ENCODE measurements at places on chromosomes 11 and 22. TPM values are rescaled to one million over a fixed set of nuclear protein-coding genes. Genes with fewer than 3 reads are reported as not detected.
A peak's percentile ranks its signal among the peaks of the same experiment; 100 is the strongest.

RIC3 gene
- 12.7 TPM for total RNA-seq

OR51Q1 gene
- total RNA-seq, result not detected

SPON1 gene
- total RNA-seq, result 40.1 TPM

CD3G gene
- 4.0 TPM for total RNA-seq

DNA sequence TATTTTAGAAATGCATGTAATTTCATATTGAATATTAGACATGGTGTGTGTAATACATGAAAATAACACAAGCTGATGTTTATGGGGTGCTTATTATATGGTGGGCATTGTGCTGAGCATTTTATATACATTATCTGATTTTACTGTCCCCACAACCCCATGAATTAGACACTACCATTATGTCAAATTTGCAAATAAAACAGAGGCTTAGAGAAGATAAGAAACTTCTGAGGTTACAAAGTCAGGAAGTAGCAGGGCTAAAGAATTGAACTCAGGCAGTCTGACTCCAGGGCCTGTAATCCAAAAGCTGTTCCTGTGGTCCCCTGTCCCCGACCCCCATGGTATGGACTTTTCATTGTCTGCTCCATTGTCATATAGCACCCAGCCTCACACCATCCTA lies 49.4 kb upstream of the NAV2 start:
- H3K27ac ChIP-seq, result no peak overlapping the region
- H3K4me3 ChIP-seq, result no peak overlapping the region
- no peak for DNase-seq
- no peaks in the 10 kb centered on the region for H3K36me3 ChIP-seq
- H3K4me1 ChIP-seq, result peaks cover 12% of the 10 kb centered on the region

DNA sequence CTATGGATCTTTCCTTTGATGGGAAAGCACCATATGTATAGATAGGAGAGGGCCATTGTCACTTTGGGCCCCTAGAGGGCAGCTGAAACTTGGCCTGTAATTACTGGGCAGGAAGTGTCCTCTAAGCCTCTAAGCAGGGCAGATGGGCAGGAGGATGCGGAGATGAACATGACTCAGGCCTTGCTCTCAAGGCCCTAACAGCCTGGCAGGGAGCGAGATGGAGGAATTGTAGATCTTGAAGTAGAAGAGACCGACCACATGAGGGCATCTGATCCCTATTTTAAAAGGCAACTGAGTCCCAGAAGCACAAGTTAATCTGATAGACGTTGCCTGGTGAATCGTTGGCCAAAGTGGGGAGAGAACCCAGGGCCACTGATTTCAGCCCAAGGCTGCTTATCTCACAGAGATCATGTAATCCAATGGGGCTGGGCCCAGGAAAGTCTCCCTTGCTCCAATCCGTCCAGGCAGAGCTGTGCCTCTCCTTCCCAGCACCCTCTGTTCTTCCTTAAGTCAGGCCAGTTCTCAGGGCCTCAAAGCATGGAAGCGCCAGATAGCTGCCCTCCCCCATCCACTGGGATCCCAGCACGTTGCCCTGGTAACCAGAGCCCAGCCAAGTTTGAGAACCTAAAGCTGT lies 2.5 kb upstream of the SEPTIN3 start:
- no peak for DNase-seq
- no peaks in the 10 kb centered on the region for H3K36me3 ChIP-seq
- H3K4me3 ChIP-seq, result no peak overlapping the region
- H3K27ac ChIP-seq, result no peak overlapping the region
- peaks cover 14% of the 10 kb centered on the region for H3K4me1 ChIP-seq
- H3K27me3 ChIP-seq, result no peaks in the 10 kb centered on the region

DNA sequence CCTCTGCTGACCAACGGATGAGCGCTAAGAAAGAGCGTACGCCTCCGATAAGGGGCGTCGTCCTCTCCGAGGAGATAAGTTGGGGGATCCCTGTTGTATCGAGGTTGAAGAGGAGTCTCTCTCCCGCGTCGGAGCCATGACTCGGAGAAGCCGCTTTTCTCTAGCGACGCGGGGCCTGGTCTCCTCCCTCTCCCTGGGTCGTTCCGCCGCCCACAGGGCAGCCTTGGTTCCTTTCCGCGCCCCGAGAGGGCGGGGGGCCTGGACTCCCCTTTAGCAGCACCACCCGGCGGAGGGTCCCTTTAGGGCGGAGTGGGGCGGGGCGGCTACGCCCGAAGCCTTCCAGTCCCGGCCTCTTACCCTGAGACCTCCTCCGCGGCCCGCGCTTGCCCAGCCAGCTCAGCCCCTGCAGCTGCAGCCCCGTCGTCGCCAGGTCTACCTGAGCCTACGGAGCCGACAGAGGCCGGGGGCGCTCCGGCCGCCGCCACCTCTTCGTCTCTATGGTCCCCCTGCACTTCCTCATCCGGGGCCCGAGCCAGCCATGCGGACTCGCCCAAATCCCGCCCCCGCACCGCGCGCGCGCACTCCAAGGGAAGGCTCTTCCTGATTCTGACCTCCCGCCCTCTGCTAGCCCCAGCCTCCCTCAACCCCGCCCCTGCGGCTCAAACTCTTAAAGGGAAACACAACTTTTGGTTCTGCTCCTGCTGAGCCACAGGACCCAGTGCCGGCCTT lies at the start of gene PRR14L:
TSS of gene PRR14L (minus strand) at position 497 of the 729 bp plus-strand sequence. CDS start 11,272 bp downstream, outside the sequence.
- peak within 1 kb of the TSS; percentile 99 for H3K4me3 ChIP-seq
- H3K36me3 ChIP-seq, result no peaks in the 10 kb centered on the region
- H3K4me1 ChIP-seq, result peaks cover 39% of the 10 kb centered on the region
- H3K27ac ChIP-seq, result peak within 1 kb of the TSS; percentile 94

GRCh38 chr22:40721266-40721665 lies 42.0 kb downstream of the MCHR1 start:
- H3K4me3 ChIP-seq, result no peak overlapping the region
- no peak for DNase-seq
- no peak overlapping the region for H3K27ac ChIP-seq
- no peaks in the 10 kb centered on the region for H3K27me3 ChIP-seq
- H3K36me3 ChIP-seq, result no peaks in the 10 kb centered on the region

GRCh38 chr11:65223011-65223410 lies 38.8 kb upstream of the POLA2 start:
- no peak overlapping the region for H3K4me3 ChIP-seq
- no peaks in the 10 kb centered on the region for H3K36me3 ChIP-seq
- H3K27ac ChIP-seq, result no peak overlapping the region
- H3K4me1 ChIP-seq, result peaks cover 24% of the 10 kb centered on the region

GRCh38 chr22:37183432-37184379 lies 4.3 kb downstream of the C1QTNF6 start:
- H3K36me3 ChIP-seq, result peaks cover 7% of the 10 kb centered on the region
- no peak overlapping the region for H3K4me3 ChIP-seq
- peaks cover 58% of the 10 kb centered on the region for H3K4me1 ChIP-seq
- peak overlapping the region; percentile 6 for H3K27ac ChIP-seq
- H3K27me3 ChIP-seq, result no peaks in the 10 kb centered on the region

DNA sequence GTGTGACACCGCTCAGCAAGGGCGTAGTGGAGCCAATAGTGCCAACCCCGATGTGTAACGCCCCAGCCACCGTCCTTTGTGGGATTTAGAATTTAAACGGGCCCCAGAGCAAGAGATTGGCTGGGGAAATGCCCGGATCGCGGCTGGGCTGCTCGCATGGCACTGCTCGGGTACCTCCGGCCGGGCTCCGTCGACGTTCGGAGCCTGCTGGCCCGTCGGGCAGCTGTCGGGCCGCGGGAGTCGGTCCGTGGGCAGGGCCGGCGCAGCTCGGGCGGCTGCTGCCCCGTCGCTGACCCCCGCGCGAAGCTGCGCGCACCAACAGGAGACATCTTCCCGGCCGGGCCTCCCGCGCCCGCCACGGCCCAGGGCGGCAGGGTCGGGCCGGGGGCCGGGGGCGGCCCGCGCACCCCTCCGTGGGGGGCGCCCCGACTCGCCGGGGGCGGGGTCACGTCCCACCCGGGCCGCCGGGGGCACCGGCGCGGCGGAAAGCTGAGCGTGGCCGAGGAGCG lies 1.3 kb upstream of the KDM2A start:
- peak overlapping the region; percentile 63 for H3K4me3 ChIP-seq
- H3K27ac ChIP-seq, result peak overlapping the region; percentile 98
- H3K27me3 ChIP-seq, result no peaks in the 10 kb centered on the region
- peaks cover 8% of the 10 kb centered on the region for H3K36me3 ChIP-seq
- H3K4me1 ChIP-seq, result peaks cover 31% of the 10 kb centered on the region

DNA sequence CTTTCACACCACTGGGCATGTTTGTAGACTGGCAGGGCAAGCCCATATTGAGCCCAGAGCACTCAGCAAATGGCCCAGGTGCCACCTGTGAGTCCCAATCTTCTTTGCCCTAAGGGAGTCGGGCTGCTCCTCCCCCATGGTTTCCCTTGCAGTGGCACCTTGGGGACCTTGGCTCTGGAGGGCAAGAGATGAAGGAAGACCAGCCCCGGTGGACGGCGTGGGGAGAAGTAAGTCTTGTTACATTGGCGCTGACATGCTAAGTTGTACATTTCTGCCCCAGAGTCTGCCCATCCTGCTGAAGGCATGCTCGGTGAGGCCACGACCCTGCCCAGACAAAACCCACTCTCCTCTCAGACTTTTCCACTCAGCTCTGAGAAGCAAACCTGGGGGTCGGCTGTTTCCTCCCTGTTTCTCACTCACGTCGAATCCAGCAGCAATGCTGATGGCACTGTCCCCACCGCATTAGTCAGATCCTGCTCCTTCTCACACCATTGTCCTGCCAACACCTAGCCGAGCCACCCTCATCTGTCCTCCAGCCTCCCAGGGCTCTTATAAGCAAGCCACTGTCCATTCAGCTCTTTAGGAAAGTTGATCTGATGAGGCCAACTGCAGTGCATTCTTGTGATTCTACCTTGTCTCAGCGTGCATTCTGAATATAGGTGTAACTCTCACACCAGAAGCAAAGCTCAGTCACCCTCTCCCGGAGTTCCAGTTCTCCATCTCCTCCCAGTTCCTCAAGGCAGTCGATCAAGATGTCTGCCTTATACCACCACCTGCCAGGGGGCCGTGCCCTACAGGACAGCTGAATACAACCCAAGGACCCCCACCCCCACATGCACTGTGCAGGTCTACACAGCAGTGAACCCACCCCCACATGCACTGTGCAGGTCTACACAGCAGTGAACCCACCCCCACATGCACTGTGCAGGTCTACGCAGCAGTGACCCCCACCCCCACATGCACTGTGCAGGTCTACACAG lies 827.1 kb downstream of the TBC1D22A start:
- no peak overlapping the region for H3K4me3 ChIP-seq
- H3K36me3 ChIP-seq, result no peaks in the 10 kb centered on the region
- no peaks in the 10 kb centered on the region for H3K4me1 ChIP-seq
- DNase-seq, result no peak
- no peak overlapping the region for H3K27ac ChIP-seq

DNA sequence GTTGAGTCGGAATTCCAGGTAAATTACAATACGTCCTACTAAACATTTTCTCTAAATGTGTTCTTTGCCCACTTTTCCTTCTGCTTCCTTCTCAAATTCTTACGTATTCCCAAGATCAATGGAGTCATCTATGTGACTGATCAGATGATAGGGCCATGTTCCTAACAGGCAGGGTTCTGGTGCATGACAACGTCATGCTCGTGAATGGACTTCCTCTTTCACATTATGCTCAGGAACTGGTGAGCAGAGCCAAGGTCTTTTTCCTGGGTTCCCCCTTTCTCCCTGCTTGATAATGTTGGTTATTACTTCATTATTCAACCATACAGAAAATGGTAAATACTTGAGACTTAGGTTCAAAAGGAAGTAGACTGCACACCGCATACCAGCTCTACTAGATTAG lies 789.4 kb downstream of the OPCML start:
- no peak for DNase-seq
- no peak overlapping the region for H3K27ac ChIP-seq
- H3K27me3 ChIP-seq, result no peaks in the 10 kb centered on the region
- H3K4me3 ChIP-seq, result no peak overlapping the region
- no peaks in the 10 kb centered on the region for H3K36me3 ChIP-seq
- no peaks in the 10 kb centered on the region for H3K4me1 ChIP-seq

DNA sequence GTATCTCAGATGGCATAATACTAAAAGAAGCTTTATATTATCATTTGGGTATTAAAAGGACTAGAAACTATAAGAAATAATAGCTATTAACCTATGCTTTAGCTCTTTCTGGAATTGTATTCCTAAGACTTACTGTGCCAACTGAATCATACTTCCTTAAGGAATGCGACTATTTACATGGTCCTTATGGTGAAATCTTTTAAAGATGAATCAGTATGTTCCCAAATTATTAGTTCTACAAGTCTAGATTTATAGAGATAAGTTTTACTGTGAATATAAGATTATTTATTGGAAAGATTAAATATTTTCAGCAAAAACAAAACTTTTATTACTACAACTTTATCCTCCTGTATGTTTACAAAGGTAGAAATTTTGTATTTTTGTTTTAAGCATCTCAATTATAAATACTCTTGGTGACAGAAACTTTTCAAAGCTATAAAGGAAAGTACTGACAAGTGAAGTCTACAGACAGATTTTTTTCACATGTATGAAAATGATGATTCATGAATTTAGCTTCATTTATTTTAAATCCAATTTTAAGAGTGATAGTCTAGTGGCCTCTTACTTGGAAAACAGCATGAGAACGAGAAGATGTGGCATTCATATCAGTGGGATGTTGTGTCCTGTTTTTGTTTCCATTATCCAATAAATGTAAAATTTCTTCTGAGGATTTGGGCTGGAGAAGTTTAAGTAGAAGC lies 17.8 kb downstream of the KIF18A start:
- no peak overlapping the region for H3K27ac ChIP-seq
- no peak for DNase-seq
- no peaks in the 10 kb centered on the region for H3K27me3 ChIP-seq
- H3K4me3 ChIP-seq, result no peak overlapping the region

- no peak overlapping the region for H3K4me3 ChIP-seq
- H3K27ac ChIP-seq, result peak overlapping the region; percentile 28
- H3K4me1 ChIP-seq, result peaks cover 18% of the 10 kb centered on the region
- no peak for DNase-seq
- H3K36me3 ChIP-seq, result no peaks in the 10 kb centered on the region
- peaks cover 3% of the 10 kb centered on the region for H3K27me3 ChIP-seq
These were observed 5.0 kb upstream of the APOBEC3A start for GRCh38 chr22:38952281-38952993.

DNA sequence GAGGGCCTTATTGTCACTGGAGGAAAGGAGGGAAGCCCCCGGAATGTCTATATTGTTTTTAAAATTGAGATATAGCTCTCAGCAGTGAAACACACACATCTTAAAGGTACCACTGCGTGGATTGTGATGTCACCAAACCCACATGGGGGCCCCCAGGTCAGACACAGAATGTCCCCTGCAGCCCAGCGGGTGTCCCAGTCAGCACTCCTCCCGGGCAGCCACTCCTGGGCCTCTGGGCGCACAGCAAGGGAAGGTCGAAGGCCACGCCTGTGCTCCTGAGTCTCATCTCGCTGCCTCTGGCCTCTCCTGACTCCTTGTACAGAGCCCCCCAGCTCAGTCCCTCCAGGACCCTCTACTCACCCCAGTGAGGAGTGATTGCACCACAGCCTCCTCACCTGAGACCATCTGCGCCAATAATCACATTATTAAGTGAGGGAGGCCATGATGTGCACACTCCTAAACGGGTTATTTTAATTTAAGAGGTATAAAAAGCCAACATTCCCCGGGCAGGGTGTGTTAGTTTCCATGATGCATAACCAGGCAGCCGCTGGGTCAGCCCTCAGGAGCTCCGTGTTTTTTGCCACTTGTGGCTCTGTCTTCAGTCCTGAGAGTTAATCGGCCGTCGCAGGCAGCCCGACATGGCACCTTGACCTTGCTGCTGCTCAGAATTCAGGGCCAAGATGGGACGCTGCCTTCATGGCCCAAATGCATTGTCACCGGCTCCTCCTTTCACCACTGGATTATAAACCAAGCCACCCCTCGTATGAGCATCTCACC lies 1089.3 kb downstream of the BRD1 start:
- no peak overlapping the region for H3K4me3 ChIP-seq
- DNase-seq, result no peak
- no peak overlapping the region for H3K27ac ChIP-seq
- H3K36me3 ChIP-seq, result no peaks in the 10 kb centered on the region
- H3K27me3 ChIP-seq, result no peaks in the 10 kb centered on the region

GRCh38 chr11:95515371-95515770 lies 274.2 kb downstream of the FAM76B start:
- no peaks in the 10 kb centered on the region for H3K27me3 ChIP-seq
- H3K4me3 ChIP-seq, result no peak overlapping the region

Data from lower lobe of right lung (tissue), 2 donors.